ENCODE measurements at places on chromosomes 1 and 21.

- DNase-seq, result peak; percentile 91
These were observed 490.3 kb downstream of the TTLL7 start for GRCh38 chr1:83508485-83509151.

GRCh38 chr1:93613898-93614297 lies 67.7 kb downstream of the BCAR3 start:
- DNase-seq, result no peak

DNA sequence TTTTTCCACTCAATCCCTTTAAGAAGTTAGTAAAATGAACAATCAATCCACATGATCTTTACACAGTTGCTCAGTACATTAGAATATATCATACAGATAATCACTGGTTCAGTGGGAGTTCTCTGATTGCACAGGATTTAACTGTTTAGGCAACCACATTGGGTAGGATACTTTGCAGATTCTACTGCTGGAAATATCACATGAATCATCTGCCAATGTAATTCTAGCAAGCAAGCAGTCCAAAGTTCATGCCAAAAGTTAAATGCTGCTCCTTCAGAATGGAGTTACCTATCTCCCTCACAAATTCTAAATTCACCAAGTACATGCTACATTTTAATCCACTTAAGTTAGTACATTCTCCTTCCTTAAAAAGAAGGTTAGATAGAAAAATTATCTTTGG lies 52.4 kb downstream of the NEGR1 start:
- no peak for DNase-seq

DNA sequence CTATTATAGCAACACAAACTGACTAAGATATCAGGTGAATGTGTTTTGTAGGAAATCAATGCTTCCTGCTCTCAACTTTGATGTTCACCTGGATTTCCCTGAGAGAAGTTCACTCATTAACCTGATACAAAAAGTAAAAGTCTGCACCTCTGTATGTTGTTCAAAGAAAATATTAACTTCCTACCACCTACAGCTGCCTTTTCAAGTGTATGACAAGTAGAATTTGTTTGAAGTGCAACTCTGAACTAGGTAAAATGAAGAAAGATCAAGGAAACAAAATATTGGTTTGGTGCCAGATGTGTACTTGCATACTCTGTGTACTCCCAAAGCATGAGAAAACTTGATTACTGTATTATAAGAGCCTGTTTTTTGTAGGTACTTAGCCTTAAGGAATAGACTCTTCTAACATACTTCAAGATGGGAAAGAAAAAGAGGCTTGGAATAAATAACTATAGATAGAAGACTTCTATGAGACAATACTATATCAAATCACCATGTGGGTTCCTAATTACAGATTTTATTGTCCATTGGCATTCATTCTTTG lies 193.4 kb downstream of the APP start:
- no peak for DNase-seq

DNA sequence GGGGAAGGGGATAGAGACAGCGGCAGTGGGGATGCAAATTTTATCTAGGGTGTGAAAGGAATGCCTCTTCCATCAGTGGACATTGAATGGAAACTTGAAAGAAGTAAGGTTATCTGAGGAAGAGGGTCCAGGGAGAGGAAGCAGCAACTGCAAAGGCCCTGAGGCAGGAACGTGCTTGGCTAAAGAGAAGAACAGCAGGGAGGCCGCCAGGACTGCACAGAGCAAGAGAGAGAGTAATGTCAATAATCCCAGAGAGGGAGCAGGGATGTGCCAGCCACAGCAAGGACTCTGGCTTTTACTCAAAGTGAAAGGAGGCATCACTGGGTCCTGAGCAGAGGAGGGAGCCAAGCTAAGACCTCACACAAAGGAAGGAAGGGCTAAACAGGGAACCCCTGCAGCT lies 50.9 kb downstream of the KCND3 start:
- DNase-seq, result no peak
